ENCODE measurements at places on chromosomes 5 and 9.

- no peak for DNase-seq
Measured at GRCh38 chr9:106737516-106737915, 125.5 kb upstream of the ZNF462 start.

- no peak for DNase-seq
Measured at GRCh38 chr5:172278356-172278755, 5.2 kb downstream of the UBTD2 start.

GRCh38 chr9:91035825-91036208 is 234.2 kb downstream of the SYK start:
- no peak for DNase-seq

GRCh38 chr9:127245637-127246164 is 18.9 kb upstream of the GARNL3 start:
- DNase-seq = no peak

- DNase-seq = no peak
Measured at GRCh38 chr5:55454282-55454681, 80.5 kb downstream of the PLPP1 start.

DNA sequence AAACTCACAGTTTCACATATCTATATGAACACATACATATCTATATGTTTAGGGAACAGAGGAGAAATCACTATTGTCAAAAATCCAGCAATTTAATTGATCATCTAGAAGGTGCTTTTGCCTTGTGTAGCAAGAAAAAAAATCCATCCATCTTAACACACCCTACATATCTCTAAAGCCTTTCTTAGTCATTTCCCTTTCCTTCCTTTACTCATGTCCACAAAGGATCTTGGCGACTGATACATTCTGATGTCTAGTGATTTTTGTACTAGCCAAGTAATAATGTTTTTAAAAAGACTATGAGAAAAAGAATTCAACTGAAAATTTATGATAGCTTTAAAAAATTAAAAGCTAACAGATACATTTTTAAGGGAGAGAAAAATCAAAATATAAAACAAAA is 22.5 kb downstream of the ZDHHC21 start:
- DNase-seq = no peak

- DNase-seq = no peak
Measured at GRCh38 chr9:7653262-7653661, 146.3 kb downstream of the DMAC1 start.

GRCh38 chr5:157772127-157772526 is 28.6 kb downstream of the LSM11 start:
- no peak for DNase-seq

Data from CD4-positive, alpha-beta T cell treated with Interleukin-21 for 1 hour (primary cell).